ENCODE measurements at places on chromosomes 1 and 21. TPM values are rescaled to one million over a fixed set of nuclear protein-coding genes. Genes with fewer than 3 reads are reported as not detected.

Gene HSPA13
- 12.5 TPM for total RNA-seq

DNA sequence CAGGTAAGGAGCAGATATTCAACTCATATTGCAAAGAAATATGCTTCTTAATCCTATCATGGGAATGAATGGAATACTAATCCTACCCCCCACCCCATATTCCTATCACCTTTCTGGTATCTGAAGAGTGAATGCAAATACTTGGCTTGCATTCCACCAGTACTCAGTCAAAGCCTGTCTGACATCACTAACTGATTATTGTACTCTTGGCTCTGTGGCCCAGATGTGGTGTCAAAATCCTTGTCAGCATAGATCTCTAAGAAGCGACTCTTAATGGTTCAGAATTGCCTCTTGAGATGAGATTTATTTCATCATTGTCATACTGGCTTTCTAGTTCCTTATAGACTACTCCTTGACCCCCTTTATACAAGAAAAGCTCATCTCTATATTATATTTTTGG, 604.6 kb downstream of the ADGRL2 start:
- DNase-seq = no peak

DNA sequence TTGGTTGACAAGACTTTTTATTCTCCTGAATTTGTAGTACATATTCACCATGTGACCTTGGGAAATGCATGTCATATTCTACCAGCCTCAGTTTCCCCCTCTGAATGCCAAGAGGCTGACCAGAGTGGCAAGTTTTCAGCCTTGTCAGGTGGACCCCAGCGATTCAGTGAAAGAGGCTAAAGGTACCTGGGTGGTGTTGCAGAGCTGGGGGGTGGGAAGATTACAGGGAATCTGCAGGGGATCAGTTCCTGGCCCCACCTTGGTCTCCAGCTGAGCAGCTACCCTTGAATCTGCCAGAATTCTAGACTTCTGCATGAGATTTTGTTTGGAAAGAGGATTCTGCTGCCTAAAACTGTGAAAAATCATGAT, 27.9 kb upstream of the KCNA2 start:
- DNase-seq = no peak

- DNase-seq = no peak
Observed at GRCh38 chr1:110555807-110556470, 37.0 kb upstream of the KCNA10 start.

Gene C8A
- total RNA-seq = not detected

DNA sequence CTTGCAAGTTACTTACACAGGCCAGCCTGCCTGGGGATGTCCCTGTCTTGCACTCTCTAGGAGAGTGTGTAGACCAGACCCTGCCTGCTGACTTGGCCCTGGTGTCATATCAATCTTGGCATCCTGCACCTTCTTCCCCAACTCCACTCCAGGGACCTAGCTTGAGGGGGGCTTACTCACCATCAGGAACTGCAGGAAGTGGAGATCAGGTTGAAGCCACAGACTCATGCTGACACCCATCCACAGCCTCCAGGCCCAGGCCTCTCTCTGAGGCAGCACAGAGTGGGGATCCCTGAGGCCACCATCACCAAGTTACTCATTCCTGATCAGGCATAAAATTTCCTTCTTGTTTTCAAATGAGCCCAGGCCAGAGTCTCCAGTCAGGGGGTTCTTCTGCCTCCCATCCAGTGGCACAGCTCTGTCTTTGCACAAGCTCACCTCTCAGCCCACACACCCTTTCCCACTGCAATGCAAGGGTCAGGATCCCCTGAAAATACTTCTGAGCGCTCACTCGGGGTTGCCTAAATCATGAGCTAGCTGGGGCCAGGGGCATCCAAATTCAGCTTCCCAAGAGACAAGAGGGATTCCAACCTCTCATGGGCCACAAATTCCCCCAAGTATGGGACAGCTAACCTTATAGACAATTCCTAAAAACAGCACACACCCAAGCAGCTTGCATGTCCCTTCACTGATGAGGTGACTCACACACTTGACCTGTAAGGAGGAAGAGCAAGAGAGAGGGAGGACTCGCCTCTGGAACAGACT, 33.5 kb downstream of the CSMD2 start:
- peak; percentile 80 for DNase-seq

- DNase-seq = no peak
Observed at GRCh38 chr1:48235652-48236051, 13.1 kb downstream of the SLC5A9 start.

DNA sequence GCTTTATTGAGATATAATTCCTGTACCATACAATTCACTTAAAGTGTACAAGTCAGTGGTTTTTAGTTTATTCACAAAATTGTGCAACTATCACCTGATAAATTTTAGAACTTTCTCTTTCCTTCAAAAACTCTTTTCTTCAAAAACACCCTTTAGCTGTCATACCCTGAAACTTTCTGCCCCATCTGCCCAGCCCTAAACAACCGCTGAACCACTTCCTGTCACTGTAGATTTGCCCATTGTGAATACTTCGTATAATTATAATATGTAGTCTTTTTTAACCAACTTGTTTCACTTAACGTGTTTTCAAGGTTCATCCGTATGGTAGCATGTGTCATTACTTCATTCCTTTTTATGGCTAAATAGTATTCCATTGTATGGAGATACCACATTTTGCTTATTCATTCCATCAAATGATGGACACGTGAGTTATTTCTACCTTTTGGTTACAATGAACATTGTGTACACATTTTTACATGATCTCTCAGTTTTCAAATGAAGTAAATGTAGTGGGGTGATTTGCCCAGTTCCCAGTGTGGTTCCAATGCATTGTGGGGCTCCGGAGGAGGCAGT, 37.9 kb downstream of the WNT4 start:
- no peak for DNase-seq

DNA sequence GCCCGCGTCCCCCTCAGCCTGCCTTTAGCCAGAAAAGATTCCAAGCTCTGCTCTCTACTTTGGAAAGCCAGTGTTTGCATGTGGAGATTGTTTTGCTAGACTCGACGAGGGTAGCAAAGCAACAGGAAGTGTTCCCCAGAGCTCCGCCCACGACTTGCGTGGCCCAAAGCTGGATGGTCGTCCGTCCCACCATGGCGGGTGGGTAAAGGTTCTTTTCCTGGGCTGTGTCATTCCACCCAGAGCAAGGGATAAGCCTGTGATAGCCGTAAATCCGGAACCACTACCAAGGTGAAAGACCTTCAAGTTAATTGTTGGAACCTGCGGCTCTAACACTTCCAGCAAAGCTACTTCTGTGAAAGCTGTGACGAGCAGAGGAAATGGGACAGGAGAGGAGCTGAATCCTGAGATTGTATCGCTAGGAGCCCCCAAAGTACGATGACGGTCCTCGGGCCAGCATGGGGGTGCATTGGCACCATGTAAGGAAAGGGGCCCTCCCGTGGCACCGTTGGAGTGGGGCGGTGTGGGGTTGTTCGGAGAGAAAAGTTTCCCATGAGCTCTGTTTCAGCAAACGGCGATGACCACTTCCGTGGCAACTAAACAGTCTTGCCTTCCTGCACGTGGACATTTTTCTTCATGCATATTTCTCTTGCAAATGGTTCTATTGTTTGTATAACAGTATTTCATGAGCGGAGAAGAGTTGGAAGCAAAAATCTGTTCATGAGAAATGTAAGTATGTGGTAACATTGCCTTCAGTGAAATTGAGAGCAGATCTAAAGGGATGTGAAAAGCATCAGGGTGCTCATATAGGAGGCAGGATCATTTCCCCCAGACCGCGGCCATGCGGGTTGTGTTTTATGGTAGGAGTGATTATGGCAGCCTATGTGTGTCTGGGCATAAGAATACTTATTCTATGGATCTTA, 8.4 kb downstream of the MX2 start:
- no peak for DNase-seq

Gene CDK18
- total RNA-seq = 27.0 TPM

GRCh38 chr1:65971547-65971946, 178.9 kb downstream of the PDE4B start:
- no peak for DNase-seq

DNA sequence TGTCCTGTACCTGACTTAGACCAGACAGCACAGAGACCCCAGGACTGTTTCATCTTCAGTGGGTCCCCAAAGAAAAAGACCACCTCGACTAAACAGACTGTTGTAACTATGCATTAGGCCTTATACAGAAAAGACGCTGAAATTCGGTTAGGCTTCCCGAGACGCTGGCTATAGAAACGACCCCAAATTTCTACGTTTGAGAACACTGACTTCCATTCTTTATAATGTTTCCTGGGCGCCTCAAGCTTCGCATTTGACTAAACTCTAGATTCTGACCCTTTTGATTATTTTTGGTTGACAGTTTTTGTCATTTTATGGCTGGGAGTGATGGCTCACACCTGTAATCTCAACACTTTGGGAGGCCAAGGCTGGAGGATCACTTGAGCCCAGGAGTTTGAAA, 986 bp upstream of the TRAPPC10 start:
- DNase-seq = no peak

DNA sequence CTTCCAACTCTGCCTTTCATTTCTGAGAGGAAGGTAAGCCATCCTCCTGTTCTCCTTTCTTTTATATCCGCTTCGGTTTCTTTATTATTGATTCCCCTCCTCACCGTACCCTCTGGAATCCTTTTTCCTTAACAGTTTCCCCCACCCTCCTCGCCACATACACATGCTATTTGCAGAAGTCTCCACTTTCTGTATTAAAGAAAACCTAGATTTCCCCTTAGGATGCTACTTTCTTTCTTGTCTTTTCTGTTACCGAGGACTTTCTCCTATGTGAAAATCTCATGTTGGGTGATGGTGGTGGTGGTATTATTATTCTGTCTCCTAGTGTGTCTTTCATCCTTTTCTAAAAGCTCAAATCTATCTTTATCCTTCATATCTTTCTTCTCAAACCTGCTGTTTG, 62.3 kb downstream of the AK4 start:
- no peak for DNase-seq

- no peak for DNase-seq
Observed at GRCh38 chr21:45381865-45382696, 22.9 kb upstream of the COL18A1 start.

Gene FAM151A
- total RNA-seq = not detected

Gene AGMAT
- 1.5 TPM for total RNA-seq

- no peak for DNase-seq
Observed at GRCh38 chr1:148310807-148311206, 158.7 kb upstream of the NBPF11 start.

- no peak for DNase-seq
Observed at GRCh38 chr1:100075773-100076172, 57.0 kb downstream of the SASS6 start.

Gene KIF14
- 0.74 TPM for total RNA-seq

DNA sequence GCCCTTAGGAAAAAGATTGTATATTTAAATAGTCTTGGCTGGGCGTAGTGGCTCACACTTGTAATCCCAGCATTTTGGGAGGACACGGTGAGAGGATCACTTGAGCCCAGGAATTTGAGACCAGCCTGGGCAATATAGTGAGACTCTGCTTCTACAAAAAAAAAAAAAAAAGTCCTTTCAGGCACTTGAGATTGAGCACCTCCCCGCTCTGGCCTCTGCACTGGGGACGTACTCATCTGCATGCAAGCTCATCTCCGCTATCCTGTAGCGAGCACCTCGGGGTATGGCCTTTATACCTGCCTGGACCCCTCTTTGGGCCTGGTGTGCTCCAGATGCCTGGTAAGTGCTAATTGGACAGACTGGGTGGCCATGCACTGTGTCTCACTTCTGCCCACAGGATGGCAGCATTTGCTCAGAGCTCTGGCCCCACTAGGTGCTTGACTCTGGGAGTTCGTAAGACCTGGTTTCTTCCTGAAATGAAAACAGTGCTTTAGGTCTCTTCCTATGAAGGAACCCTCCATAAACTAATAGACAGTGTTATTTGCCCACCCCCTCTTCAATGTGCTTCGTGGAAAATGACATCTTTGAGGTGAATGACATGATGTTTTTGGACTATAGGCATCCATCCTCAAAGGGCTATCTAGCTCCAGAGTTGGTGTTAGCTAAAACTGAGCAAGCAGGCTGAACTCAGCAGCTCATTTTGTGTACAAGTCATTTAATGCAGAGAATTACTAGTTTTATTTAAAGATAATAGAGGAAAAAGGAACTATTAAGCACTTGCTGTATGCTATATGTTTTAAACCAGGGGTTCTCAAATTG, 61.7 kb upstream of the ADAR start:
- DNase-seq = no peak

GRCh38 chr1:228376651-228377631, 29.7 kb downstream of the TRIM11 start:
- DNase-seq = no peak

GRCh38 chr1:156253634-156254033, 5.8 kb upstream of the PAQR6 start:
- no peak for DNase-seq

DNA sequence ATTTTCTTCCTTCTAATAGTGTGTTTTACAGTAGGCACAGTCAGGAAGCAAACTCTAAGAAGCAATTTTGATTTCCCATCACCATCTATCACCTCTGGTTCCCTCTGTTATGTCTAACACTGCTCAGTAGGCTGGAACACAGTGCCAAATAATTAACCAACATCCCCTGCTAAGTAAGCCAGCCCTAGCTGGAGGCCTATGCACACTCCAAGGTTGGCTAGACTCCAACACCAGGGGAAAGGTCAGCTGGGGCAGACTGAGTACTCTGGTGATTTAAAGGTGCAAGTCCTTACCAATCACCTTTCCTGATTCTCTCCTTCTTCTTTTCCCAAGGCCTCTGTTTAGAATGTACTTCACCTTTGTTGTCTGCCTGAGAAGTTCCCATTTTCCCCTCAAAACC, 46.5 kb upstream of the BEND5 start:
- no peak for DNase-seq

Gene AGBL4
- not detected for total RNA-seq

DNA sequence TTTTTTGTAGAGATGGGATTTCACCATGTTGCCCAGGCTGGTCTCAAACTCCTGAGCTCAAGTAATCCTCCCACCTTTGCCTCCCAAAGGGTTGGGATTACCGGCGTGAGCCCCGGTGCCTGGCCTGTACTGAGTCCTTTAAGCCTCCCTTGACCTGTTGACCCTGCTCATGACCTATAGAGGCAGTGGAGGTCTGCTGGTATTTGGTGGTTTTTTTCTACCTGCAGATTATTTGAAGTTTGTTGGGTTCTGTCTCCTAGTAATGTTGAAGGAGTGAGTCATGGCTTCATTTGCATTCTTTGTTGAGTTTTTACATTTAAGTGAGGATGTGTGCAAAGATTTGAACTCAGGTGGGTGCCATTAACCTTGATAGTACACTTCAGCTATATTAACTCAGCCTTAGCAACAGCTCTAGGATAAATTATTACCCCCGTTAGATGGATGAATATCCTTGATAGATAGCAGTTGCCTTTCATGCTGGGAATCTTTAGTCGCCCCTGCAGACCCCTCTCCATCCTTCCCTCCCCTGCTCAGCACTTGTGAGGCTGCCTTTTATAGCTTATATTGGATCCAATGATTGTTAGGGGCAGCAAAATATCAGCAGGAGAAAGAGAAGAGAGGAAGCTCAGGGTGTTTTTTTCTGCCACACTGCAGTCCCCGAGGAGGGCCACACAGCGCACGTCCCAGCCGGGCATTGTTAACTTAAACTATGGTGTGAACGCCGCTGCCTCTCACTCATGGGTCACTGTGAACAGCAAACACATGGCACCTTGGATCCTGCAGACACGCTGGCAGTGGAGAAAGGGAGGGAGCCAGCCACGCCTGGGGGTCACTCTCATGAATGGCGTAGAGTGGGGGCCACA, 14.9 kb upstream of the NPPB start:
- DNase-seq = no peak

GRCh38 chr1:27609618-27610240, 5.8 kb upstream of the AHDC1 start:
- DNase-seq = no peak

Measured in vagina (tissue), 2 donors.